ENCODE measurements at places on chromosomes 1 and 21.

DNA sequence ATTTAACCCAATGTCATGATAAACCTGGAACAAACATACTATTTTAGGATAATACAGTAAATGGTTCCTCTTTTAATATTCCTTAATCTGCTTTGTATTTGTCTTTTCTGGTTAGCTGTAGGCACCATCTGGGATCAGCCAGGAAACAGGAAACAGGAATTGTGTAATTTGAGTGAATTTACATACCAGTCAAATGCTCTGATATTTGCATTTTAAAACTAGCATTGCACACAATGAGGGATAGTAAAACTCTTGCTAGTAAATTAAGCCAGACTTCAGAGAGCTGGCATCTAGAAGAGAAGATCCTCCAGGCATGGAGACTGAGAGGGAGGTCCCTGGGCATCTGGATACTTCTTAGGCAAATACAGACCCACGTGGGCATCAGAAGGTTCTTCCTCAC, 103.5 kb downstream of the HMCN1 start:
- no peak for DNase-seq

- DNase-seq = peak; percentile 51
Observed at GRCh38 chr1:1264868-1265272, 8.8 kb downstream of the UBE2J2 start.

DNA sequence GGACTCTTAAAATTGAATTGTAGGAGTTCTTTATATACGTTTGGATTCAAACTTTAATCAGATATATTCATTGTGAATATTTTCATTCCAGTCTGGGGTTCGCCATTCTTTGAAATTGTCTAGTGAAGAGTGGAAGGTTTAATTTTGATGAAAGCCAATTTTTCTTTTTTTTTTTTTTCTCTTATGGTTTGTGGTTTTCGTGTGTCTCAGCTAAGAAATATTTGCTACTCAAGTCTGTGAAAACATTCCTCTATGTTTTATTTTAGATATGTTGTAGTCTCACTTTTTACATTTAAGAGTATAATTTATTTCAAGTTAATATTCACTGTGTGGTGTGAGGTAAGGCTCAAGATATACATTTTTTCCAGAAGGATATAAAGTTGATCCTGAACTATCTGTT, 220.5 kb downstream of the KCNT2 start:
- no peak for DNase-seq

DNA sequence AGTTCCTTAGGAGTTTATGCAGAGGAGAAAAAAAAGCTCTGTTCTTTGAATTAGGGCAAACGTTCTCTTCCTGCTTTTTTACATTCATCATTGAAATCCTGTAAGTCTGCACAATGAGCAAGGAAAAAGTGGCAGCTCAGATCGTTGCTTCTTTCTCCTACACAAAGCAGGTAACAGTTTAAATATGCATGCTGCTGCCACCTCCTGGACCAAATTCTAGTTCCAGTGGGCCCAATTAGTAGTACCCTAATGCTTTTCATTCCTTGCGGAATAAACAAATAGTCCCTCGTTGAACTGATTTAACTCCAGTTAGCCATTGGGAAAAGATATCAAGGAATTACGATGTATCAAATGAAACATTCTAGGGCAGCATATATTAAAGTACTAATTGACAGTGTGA, 20.1 kb downstream of the YTHDF2 start:
- peak; percentile 19 for DNase-seq

Data from NCI-H82 (cell line).